Stimulated activated naive CD4-positive, alpha-beta T cell (primary cell): ENCODE measurements at places on chromosomes 12 and 14.

GRCh38 chr12:85693093-85693665, 143.0 kb downstream of the RASSF9 start:
- no peak for DNase-seq

DNA sequence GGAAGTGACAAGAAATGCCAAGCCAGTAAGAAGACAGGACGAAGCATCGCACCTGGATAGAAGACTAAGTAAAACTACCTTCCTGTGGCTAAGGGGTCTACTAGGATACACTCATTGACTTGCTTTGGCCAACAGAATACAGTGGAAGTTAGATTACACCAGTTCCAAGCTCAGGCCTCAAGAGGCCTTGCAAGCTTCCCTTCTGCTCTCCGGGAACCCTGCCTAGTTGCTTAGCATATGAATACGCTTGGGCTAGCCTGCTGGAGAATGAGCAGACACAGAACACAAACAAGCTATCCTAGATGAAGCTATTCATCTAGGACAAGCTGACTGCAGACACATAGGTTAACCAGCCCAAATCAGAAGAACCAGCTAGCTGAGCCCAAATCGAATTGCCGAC, 97.0 kb downstream of the DPF3 start:
- no peak for DNase-seq

DNA sequence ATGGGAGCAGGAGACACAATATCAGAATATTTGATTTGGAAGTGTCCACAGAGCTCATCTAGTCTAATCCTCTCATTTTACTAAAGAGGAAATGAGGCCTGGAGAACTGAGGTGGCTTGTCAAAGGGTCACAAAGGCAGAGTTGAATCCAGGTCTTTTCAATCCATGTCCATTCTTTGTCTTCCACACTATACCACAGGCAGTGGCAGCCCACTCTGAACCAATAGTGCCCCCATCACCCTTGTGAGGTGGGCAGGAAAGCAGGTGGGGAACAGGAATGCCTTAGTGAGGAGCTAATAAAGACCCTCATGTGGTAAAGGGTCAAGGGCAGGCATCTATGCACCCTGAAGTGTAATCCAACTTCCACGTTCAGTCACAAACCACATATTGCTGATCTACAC, 134.8 kb upstream of the EGLN3 start:
- no peak for DNase-seq

GRCh38 chr12:53241623-53242412, 9.8 kb upstream of the RARG start:
- DNase-seq = no peak

- no peak for DNase-seq
Observed at GRCh38 chr12:99861731-99862130, 123.0 kb downstream of the ANKS1B start.
